ENCODE measurements at places on chromosomes 6 and 20.

DNA sequence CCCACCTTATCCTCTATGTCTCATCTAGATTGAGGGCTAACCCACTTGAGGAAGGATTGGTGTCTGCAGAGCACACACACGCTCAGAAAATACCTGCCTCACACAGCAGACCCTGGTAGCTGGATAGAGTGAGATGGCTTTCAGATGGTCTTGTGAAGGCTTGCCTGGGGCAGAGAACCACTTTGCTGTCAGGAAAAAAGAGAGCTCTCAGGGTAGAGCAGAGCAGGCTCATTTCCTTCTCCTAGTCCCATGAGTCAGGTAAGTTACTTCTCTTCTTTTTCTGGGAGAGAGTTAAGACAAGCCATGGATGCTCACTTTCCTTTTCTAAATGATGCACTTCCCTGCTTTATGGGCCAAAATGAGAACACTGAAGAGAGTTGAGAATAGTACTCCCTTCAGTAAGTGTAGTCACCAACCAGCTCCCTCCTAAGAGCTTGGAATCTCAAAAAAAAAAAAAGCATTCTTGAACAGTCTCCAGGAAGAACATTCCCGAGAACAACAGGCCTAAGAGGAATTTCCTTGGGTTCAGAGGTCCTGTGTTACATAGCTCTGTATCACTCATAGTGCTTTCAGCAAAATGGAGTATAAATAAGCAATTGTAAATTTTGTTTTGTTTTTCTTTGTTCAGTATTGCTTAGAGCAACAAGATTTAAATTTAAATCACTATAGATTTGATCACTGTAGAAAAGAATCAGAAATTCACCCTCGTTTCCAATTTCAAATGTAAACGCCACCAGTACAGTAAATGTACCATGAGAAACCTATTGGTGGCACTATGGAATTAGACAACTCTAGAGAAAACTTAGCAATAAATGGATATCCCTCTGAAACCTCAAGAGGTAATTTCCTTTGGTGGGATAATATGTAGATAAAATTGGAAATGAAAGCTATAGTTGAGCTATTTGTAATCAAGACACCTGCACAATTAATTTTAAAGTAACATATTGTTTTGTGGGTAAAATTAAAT lies 530.3 kb downstream of the RFPL4B start:
- no peak for DNase-seq

DNA sequence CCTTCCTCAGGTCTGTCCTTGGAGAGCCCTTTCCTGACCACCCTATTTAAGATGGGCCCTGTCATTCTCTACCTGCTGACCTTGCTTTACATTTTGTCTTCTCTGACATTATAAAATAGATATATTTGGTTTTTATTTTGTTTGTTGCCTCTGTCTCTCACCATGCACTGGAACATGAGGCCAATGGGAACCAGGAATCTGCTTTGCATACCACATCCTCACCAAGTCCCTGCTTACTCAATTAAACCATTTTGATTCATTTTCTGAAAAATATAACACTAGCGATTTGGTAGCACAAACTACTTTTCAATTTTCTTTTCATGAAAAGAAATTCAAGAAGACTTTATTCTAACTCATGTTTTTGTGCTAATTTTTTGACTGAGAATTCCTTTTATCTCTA lies 32.8 kb upstream of the POPDC3 start:
- no peak for DNase-seq

GRCh38 chr20:63657260-63657936 lies 714 bp upstream of the RTEL1 start:
- no peak for DNase-seq

DNA sequence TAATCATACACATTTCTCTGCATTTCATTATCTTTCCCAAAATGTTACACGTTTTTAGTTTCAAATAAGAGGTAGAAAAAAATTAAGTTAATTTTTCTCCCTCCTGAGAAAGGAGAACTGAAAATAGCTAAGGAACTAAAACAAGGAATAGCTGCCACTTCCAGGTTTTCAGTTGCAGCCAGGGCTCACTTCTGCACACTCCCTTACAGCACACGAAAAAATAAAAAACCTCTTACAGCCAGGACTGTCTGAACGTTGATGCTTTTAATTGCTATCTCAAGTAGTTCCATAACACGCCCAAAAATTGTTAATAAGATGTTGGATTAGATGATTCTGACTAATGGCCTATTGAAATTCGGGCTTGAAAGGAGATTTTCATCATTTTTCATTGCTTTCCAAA lies 153.7 kb upstream of the THBS2 start:
- no peak for DNase-seq

DNA sequence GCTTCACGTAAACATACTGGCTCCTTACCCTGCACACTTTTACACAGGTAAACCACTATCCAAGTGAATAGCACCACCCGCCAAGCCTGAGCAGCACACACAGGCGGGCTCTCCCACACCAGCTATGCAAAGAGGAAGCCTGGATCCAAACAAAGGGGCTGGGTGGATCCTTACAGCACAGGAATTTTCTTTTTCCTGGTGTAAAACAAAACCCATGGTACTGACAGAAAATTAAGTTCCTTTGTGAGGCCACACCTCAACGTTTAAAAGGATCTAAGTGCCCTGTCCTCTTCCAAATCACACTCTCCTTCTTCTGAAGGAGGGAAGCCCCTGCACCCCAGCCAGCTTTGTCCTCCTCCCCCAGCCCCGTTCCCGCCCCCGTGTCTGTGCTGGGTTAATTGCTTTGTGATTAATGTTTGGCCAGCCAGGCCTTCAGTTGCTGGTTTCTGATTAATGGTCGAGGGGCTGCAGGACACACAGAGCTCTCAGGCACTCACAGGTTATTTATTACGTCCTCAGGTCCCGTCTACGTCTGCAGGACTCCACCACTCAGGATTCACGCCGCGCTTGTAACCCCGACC lies 6.1 kb downstream of the DACT2 start:
- DNase-seq = no peak

GRCh38 chr20:6838181-6838826 lies 70.8 kb downstream of the BMP2 start:
- no peak for DNase-seq

DNA sequence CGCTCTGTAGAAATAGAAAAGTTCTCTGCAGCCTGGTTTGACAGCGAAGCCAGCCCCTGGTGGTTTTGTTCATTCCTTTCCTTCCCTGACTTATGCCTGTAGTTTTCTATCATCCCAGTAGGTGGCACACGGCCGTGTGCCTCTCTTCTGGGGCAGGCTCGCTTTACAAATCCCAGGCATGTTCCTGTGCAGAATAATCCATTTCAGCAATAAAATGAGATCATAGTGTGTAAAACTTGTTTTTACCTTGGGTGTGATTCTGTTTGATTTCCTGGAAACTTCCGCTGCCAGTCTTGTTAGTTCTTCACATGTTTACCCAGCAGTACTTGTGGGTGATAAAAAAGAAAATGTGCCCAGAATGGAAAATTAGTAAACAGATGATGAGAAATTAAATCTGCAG lies 7.4 kb upstream of the INSM1 start:
- no peak for DNase-seq

DNA sequence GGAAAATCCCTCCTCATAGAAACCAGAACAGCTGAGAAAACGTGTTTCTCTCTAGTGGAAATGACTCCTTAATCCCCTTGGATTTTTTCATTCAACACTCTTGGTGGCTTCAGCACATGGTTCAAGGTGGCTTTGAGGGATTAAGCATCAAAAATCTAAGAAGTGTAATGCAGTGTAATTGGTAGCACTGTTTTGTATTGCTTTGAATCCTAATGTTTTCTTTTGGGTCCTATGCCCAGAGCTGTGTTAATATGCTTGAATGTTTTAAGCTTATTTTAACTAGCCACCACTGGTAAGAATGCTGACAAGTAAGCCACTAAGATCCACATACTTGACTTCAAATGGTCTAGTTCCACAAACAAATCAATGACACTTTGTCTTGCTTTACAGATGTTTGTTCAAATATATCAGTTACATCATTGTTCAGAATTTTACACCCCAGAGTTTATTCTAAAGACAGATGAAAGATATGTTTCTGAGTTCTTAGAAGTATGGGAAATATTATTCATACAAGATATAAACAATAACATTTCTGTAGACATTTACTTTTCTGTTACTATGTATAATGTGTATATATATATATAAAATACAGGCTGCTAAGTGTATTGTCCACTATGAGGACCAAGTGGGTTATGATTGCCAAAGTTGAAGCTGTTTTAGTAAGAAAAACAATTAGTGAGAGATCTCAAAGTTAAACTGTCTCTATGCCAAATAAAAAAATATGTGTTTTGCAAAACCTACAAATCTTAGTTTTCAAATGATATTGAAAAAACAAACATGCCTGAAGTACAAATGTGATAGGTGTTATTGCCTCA lies 220.8 kb downstream of the OGFRL1 start:
- DNase-seq = no peak

GRCh38 chr6:107196152-107196551 lies 80.8 kb upstream of the BEND3 start:
- DNase-seq = no peak

DNA sequence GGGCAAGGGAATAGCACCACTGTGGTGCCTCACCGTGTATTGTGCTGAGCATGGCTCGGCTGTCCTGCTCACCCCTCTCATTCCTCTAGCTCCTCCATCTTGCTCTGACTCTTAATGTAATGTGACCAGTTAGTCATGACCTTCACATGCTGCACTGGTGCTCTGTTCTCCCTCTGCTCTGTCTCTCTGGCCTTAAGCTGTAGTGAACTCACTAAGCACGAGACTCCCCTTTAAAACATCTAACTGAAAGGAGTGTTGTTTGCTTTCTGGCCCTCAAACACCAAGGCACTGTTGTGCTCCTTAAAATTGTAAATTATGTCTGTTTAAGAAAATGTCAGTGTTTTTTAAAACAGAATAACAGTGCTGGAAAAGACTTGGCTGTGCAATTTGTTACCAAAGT lies 140.4 kb downstream of the HDGFL1 start:
- DNase-seq = no peak

- no peak for DNase-seq
These were observed 6.7 kb downstream of the PSMA7 start for GRCh38 chr20:62136283-62137091.

GRCh38 chr6:42979523-42980177 lies 669 bp upstream of the PEX6 start:
- no peak for DNase-seq

DNA sequence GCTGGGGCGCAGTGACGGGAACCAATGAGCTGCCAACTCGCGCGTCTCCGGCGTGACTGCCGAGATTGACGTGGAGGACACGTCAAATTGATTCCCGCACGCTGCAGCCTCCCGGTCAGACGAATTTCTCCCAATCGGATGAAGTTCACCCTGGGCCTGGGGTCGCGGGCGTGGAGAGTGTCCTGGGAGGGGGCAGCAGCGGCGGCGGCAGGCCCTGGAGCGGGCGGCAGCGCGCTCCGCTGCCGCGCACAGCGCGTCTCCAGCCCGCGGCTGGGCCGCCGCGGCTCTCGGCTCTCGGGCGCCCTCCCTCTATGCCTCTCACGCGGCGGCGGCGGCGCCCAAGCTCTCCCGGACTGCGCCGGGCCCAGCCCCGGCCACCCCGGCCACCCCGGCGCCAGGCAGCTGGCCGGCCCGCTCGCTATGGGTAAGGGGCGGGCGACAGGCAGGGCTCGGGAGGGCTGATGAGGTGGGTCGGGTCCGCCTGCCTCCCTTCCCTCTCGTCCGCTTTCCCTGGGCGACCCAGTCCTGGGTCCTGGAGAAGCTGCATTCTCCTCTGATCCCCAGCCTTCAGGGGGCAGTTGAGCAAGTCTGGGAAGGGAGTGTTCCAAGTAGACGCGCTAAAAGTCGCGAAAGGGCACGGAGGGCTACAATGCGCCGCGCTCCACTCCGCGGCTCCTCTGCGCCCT lies at the start of gene PAX1:
PAX1 (plus strand) TSS at position 90 of the 686 bp plus-strand sequence; CDS start at position 139, 49 bp downstream.
- no peak for DNase-seq

DNA sequence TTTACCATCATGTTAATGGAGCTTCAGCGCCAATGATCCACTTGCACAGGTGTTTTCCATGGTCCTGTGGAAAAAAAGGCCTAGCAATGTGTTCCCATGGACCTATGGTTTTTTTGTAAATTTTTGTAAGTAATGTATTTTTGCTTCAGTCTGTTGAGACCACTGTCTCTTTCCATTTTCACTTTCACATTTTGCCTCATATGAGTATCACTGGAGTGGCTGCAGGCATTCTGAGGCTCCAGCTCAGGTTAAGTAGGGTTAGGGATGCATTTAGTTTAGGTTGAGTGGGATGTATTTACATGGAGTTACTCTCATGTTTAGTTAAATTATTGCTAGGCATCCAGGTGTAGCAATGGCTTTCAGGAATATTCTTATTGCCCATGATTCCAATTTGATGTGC lies 19.2 kb upstream of the LMBRD1 start:
- DNase-seq = no peak

- no peak for DNase-seq
These were observed 2.9 kb downstream of the CPNE5 start for GRCh38 chr6:36836111-36837021.

DNA sequence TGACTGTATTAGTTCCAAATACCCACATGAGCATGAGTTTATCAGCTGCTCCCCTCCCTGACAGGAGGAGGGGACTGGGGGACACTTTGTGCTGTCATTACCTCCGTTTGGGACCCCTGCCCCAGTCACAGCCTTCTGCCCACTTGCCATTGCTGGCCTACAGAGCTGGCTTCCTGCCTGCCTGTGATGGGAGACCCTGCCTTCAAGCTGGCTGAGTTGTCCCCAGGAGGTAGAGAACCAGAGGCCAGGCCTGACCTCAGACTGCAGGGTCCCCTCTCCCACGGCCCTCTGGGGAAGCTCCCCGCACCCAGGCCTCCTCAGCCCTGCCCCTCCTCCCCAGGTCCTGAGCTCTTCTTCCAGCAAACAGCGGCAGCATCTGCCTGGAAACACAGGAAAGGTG lies 105.5 kb downstream of the JPH2 start:
- peak; percentile 42 for DNase-seq

GRCh38 chr6:69866351-69866769 lies at the start of gene COL19A1:
Gene COL19A1, plus strand, starts transcription at chr6:69866556. Its CDS starts 13,012 bp downstream, at chr6:69879568.
- peak; percentile 46 for DNase-seq

DNA sequence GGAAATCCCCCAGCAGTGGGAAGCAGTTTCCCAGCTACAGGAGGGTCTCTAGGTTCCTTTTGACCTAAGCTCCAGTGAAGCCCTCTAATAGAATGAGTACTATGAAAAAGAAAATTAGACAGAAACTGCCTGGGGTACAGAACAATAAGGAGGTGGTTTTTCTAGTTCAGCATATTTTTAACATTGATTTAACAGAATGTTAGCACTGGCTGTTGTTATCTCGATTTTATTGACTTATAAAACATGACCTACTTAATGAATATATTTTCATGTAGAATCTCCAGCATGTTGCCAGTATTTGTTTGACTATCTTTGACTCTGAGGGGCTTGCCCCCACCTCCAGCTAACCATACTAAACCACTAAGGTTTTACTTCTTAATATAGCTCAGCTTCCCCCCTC lies 19.6 kb downstream of the SCGN start:
- no peak for DNase-seq

- no peak for DNase-seq
These were observed 564.8 kb downstream of the LMBRD1 start for GRCh38 chr6:69232008-69232407.

GRCh38 chr6:45555981-45556771 lies 178.4 kb upstream of the SUPT3H start:
- DNase-seq = no peak

GRCh38 chr6:1703923-1704322 lies 94.2 kb downstream of the FOXC1 start:
- no peak for DNase-seq

Measured in ureter (tissue), 1 donor.